Upper lobe of right lung (tissue), 1 donor: ENCODE measurements at places on chromosomes 1 and 21.

GRCh38 chr1:176778056-176778455 lies 315.1 kb downstream of the PAPPA2 start:
- H3K36me3 ChIP-seq: no peaks in the 10 kb centered on the region
- no peak overlapping the region for H3K4me3 ChIP-seq
- no peak overlapping the region for H3K27ac ChIP-seq
- DNase-seq: no peak
- H3K27me3 ChIP-seq: no peaks in the 10 kb centered on the region
- no peaks in the 10 kb centered on the region for H3K4me1 ChIP-seq

DNA sequence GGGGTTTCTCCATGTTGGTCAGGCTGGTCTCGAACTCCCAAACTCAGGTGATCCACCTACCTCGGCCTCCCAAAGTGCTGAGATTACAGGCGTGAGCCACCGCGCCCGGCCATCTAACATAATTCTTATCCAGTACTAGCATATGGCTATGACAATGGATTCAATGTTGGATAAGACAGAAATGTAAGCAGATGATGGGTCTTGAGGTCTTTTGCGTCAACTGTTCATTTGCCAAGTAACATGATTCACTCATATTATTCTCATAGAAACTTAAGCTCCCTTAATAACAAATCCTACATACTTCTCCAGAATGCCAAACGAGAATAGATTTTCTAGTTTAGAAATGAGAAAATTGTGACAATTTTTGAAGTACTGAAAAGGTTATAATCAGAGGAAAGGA lies 170.3 kb downstream of the RGS7 start:
- H3K4me3 ChIP-seq: no peak overlapping the region
- no peaks in the 10 kb centered on the region for H3K4me1 ChIP-seq
- H3K27ac ChIP-seq: no peak overlapping the region

DNA sequence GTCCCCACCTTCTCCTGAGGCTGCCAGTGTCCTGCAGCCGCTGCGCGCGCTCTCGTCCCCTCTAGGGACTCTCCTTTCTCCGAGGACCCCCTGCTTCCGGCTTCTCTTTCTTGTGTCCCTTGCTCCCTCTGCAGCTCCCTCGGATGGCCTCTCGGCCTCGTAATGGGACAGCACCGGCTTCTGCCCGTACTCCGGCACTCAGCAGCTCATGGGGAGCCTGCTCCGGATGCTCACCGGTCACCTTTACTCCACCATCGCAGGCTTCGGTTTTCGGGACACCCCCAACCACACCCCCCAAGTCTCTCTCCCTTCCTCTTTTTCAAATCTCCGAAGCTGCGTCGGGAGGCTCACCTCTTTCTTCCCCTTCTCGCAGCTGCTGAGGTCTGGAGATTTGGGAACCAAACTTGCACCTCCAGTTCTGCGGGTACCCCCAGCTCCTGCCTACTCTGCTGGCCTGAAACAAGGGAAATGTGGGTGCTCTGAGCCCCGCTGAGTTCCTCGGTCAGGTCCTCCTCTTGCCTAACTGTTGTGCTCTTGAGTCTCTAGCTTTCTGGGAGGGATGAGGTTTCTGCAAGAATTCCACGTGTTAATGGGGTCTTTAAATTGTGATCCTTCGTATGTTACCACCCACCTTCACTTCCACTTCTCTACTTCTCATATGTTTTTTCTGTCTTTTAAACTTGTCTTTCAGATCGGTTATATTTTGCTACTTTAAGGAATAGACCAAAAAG lies 930 bp downstream of the CDC14A start:
- H3K27ac ChIP-seq: peak overlapping the region; percentile 91
- peak; percentile 69 for DNase-seq
- peak overlapping the region; percentile 83 for H3K4me3 ChIP-seq
- no peaks in the 10 kb centered on the region for H3K36me3 ChIP-seq
- H3K4me1 ChIP-seq: peaks cover 13% of the 10 kb centered on the region

- H3K27me3 ChIP-seq: no peaks in the 10 kb centered on the region
- H3K36me3 ChIP-seq: no peaks in the 10 kb centered on the region
These were observed 168.6 kb downstream of the TRIM33 start for GRCh38 chr1:114342376-114342775.

DNA sequence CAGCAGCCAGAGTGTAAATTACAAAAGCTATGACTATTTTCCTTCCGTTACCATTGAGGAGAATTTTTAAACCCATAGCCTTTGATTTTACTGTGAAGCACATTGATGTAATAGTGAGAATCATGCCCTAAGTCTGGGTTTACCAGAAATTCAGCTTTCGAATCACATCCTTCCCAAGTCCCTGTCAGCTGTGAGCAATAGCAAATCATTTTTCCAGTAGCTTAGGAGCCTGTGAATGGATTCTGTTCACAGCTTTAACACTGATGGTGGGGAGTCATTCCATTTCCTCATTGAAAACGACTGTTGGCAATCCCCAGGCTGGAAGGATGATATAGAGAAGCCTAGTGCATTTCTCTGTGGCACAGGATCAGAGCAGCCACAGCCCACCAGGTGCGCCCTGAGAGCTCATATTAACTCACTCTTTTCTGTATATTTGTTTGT lies 82.2 kb upstream of the C1orf105 start:
- no peak overlapping the region for H3K4me3 ChIP-seq
- H3K27ac ChIP-seq: no peak overlapping the region
- no peaks in the 10 kb centered on the region for H3K4me1 ChIP-seq
- H3K36me3 ChIP-seq: no peaks in the 10 kb centered on the region
- no peaks in the 10 kb centered on the region for H3K27me3 ChIP-seq
- no peak for DNase-seq

DNA sequence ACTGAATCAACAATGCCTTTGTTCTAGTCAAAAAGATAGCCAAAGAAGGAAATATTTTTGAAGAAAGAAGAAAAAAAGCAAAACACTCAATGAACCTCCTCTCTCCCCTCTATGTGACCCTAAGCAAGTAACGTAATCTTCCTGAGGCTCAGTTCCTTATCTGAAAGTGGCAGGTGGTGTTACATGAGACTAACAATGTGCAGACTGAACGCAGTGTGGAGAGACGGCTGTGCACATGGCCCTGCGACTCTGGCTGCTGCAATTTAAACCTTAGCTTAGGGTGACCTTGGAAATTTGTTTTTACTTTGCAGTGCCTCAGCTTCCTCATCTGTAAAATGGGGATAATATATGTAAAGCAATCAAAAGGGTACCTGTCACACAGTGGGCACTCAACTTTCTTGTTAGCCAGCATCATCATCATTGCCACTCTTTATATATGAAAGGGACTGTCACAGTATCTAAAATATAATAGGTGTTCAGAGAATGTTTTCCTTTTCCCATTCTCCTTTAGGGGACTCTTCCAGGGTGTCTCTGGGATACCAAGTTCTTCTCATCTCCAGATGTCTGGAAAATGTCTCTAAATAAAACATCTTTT lies 100.1 kb upstream of the JUN start:
- no peak overlapping the region for H3K4me3 ChIP-seq
- peaks cover 54% of the 10 kb centered on the region for H3K4me1 ChIP-seq
- H3K27ac ChIP-seq: peak overlapping the region; percentile 78
- no peaks in the 10 kb centered on the region for H3K36me3 ChIP-seq

DNA sequence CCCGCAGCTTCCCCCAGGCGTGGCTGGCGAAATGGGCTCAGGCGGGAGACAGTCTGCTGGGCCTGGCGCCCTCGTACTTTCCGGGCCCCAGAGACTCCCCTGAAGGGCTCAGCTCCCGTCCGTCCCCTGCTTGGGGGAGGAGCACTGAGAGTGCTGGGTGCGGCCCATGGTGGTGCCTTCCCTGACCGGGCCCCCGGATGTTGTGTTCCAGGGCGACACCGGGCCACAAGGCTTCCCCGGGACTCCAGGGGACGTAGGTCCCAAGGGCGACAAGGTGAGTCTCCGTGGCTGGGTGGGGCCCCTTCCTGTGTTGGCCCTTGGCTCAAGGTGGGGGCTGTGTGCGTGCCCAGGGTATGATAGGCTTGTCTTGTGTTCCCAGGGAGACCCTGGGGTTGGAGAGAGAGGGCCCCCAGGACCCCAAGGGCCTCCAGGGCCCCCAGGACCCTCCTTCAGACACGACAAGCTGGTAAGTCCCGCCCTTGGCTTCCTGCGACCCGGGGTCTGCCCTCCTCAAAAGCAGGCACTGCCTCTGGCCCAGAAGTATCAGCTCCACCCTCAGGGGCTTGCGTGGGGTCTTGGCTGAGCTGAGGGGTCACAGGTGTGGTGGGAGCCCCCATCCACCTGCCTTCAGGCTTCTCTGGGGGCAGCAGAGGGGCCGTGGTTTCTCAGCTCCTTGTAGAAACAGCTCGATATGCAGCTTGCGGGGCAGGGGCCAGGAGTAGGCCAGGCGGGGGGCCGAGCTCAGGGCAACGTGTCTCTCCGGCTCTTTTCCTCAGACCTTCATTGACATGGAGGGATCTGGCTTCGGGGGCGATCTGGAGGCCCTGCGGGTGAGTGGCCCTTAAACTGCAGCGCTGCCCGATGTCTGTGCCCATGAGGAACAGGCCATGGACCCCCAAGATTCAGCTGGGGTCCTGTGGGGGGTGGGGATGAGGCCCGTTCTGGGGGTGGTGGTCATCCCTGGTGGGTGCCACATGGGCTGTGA lies 62.3 kb downstream of the SLC19A1 start:
- no peak overlapping the region for H3K27ac ChIP-seq
- no peak for DNase-seq
- H3K4me1 ChIP-seq: peaks cover 12% of the 10 kb centered on the region
- H3K4me3 ChIP-seq: no peak overlapping the region
- no peaks in the 10 kb centered on the region for H3K27me3 ChIP-seq

- no peak for DNase-seq
- peaks cover 12% of the 10 kb centered on the region for H3K27me3 ChIP-seq
- H3K4me1 ChIP-seq: no peaks in the 10 kb centered on the region
These were observed 57.6 kb upstream of the SAMD11 start for GRCh38 chr1:866095-866494.

- H3K36me3 ChIP-seq: no peaks in the 10 kb centered on the region
- H3K27ac ChIP-seq: no peak overlapping the region
- no peak for DNase-seq
- H3K4me1 ChIP-seq: no peaks in the 10 kb centered on the region
- no peaks in the 10 kb centered on the region for H3K27me3 ChIP-seq
- no peak overlapping the region for H3K4me3 ChIP-seq
These were observed 79.8 kb downstream of the PIGK start for GRCh38 chr1:77139389-77139788.

- no peaks in the 10 kb centered on the region for H3K4me1 ChIP-seq
- no peak for DNase-seq
- no peak within 1 kb of the TSS for H3K27ac ChIP-seq
These were observed at the start of gene OR2T8 for GRCh38 chr1:247919952-247920351. OR2T8 (plus strand) TSS chr1:247920252; CDS start chr1:247921018, 766 bp downstream.

DNA sequence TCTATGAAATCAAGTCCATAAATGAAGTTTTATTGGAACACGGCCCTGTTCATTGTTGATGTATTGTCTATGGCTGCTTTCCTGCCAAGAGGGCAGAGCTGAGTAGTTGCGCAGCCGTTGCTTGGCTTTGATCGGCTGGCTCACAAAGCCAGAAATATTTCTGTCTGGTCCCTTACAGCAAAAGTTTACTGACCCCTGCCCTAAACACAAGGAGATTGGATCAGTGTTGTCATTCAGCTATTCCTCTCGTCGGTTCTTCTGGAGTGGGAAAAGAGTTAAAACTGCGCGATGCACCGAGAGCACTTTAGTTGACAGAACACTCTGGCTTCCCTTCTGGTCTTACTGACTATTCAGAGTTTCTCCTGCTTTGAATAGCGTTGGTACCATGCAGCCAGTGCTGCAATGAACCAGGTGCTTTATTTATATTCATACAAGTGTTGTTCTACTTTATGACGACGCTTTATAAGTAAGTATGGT lies 868 bp downstream of the ZBTB40 start:
- no peak for DNase-seq
- peak overlapping the region; percentile 98 for H3K27ac ChIP-seq
- no peaks in the 10 kb centered on the region for H3K27me3 ChIP-seq
- H3K36me3 ChIP-seq: no peaks in the 10 kb centered on the region
- peaks cover 16% of the 10 kb centered on the region for H3K4me1 ChIP-seq
